ENCODE measurements at places on chromosomes 7 and 10.
A peak's percentile ranks its signal among the peaks of the same experiment; 100 is the strongest.

DNA sequence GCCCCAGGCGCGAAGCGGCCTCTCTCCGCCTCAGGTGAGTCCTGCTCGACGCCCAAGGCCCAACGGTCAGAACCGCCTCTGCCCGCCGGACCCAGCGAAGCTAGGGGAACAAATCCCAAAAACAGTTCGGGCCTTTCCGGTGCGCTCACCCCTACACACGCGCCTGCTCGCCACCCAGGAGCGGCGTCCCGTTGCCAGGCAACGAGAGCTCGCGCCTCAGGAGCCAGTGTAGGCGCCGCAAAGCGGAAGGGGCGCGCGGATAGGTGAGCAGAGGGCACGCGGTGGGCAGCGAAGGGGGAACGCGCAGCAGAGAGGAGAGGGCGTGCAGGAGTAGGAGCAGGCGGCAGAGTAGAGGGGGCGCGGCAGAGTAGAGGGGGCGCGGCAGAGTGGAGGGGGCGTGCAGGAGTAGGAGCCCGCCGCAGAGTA lies at the start of the genes DYDC1 and DYDC2:
DYDC1 (minus strand) TSS at position 193 of the 426 bp plus-strand sequence. CDS start 4,154 bp downstream, outside the sequence.
DYDC2 (plus strand) TSS at position 219 of the 426 bp plus-strand sequence. CDS start 5,663 bp downstream, outside the sequence.
- peak; percentile 52 for DNase-seq

DNA sequence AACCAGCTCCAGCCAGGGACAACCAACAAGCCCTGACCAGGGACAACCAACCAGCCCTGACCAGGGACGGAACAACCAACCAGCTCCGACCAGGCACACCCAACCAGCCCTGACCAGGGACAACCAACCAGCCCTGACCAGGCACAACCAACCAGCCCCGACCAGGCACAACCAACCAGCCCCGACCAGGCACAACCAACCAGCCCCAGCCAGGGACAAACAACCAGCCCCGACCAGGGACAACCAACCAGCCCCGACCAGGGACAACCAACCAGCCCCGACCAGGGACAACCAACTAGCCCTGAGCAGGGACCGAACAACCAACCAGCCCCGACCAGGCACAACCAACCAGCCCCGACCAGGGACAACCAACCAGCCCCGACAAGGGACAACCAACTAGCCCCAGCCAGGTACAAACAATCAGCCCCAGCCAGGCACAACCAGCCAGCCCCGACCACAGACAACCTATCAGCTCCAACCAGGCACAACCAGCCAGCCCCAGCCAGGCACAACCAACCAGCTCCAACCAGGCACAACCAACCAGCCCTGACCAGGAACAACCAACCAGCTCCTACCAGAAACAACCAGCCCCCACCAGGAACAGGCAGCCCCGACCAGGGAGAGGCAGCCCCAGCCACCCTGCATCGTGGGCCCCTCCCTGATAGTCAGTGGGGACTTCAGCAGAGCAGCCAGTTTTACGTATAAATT lies 56.4 kb downstream of the PROSER2 start:
- DNase-seq = no peak

DNA sequence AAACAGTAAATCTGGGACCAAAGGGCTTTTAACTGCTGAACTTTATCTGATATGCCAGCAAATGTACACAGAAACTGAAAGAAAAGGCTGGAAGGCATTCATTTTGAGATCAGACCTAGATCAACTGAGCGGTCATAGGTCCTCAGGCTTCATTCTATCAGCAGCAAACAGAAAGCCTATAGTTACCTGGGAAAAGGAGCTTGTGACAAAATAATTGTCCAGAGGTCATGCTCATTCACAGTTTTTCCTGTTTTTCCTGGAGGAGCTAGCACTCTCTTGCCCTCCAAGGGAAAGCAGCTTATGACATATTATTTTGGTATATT lies 320.2 kb downstream of the AHR start:
- no peak for DNase-seq

- no peak for DNase-seq
Observed at GRCh38 chr7:4099651-4100050, 582.4 kb upstream of the FOXK1 start.

- DNase-seq = no peak
Observed at GRCh38 chr7:134948736-134949135, 37.6 kb upstream of the AGBL3 start.

GRCh38 chr7:47685712-47686376 lies 103.9 kb upstream of the TNS3 start:
- no peak for DNase-seq

- no peak for DNase-seq
Observed at GRCh38 chr7:43767311-43767710, 8.8 kb downstream of the BLVRA start.

DNA sequence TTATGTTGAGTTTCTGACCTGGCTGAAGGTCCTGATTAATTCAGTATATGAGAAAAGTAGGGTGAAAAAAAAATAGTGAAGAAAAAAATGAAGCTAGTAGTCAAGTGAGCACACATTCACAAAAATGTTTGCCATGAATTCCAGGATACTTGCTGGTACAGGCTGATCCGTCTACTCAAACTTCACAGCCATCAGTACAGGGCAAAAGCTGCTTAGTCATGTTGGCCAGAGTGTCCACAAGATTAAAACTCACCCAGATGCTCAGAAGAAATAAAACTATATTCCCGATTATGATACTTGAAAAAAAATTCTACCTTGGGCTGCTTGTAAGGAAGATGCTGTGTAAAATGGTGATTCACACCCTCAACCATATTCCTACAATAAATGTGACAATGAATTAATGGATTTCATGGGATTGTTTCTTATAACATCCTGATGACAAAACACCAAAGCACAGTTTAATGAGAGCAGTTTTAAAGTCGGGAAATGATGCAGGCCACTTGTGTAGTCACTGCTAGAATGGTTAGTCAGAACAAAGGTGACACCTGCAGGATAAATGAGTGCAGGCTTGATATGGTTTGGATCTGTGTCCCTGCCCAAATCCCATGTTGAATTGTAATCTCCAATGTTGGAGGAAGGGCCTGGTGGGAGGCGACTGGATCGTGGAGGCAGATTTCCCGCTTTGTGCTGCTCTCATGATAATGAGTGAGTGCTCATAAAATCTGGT lies 49.2 kb upstream of the ANKRD1 start:
- DNase-seq = no peak

DNA sequence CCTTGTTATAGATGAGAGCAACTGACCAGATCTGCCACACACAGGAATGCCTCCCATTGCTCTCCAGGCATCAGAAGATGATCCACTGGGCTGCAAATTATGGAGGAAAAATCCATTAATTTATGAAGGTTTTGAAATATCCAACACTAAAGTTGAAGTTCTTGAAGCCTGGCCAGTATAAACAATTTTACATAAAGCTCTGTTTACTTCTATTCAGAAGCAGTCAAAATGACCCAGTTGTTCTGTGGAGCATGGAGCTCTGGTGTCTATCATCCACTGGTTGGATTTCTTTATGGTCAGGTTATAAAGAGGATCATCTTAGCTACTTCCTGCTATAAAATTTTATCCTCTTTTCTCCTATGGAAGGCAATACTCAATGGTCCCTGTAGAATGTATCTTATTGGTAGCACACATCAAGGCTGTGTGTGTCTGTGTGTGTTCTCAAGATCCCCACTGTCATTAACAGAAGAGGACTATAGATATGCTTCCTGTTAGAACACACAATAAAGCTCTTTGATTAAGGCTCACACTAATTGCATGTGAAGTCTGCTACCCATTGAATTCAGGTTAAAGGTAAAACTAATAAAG lies 747.4 kb downstream of the SUGCT start:
- no peak for DNase-seq

DNA sequence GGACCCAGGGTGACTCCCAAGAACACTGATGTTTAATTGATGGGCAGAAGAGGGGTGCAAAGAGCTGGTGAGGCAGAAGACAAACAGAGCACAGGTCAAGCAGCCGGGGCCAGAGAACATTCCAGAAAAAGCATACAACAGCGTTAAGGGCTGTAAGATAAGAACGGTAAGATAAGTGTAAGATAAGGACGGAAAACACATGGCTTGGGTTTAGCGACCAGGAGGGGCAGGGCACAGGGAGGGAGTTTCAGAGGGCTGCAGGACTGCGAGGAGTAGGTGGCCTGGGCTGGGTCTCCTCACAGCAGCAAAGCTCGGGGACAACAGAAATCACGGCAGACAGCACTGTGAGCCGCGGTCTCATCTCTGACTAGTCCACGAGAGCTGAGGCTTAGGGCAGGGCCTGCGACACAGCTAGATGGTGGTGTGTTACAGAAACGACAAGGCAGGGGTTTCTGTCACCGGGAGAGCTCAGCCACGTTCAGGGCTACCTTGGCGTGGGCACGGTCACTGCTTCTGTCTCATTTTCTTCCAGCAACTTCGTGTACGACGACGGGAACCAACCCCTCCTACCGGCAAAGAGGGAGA lies 24.6 kb downstream of the BRI3 start:
- no peak for DNase-seq

DNA sequence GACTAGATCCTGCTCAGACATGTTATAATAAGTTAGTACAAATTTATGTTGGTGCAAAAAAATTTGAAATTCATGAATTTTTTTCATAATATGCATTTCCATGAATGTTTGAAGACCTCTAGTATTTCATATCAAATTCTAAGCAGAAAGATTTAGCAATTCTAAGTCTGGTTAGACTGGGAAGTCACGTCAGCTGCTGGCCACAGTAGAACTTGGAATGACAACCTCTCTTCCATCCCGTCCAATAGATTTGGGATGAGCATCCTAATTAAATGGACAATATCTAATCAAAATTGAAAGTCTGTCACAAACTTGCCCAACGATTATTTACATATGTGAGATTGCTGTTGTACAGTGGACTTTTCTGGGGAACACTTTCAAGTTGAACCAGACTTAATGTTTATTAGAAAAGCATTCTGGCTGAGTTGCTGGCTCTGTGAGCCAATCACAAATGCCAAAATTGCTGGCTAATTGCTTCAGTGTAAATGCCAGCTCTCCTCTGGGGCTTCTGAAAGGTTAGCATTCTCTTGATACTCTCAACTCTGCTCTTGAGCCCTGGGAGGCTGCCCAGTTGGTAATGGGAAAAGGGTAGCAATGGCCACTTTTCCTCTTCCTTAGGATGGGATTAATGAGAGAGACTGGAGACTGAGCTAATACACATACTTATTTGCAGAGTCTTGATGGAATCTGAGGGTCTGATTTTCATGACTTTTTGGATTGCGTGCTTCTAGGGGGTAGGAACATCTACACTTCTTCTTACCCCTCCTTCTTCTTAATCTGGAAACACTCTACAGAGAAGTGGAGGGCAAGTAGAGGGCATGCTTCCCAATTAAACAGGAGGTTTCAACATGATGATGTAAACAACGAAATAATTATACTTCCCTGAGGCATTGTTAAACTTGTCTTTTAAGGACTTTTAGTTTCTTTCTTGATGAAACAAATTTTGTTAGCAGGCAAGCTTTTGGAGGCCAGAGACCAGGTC lies 253.5 kb downstream of the BAMBI start:
- no peak for DNase-seq

DNA sequence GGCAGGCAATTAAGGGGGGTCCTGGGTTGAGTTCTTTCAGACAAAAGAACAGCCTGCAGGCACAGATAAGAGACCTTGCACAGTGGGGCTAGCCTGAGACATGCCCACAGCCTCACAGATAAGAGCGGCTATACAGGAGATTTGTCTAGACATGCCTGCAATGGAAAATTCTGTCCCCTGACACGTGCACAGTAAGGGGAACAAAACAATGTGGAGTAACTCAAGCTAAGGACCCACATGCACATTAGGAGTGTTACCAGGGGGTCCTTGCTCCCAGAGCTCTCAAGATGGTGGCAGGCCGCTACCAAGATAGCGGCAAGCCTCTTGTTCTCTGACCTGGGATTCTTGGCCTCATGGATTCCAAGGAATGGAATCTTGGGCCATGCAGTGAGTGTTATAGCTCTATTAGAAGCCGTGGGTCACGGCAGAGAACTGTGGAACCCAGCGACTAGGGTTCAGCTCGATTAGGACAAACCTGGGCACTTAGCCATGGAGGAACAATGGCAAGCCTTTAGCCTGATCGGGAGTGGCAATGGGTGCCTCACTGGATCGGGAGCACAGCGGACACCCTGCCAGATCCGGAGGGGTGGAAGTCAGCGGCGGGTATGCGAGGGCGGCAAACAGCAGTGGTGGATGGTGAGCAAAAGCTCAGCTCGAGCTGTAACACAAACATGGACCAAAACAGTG lies 196.9 kb downstream of the CCSER2 start:
- no peak for DNase-seq

- DNase-seq = no peak
Observed at GRCh38 chr7:110871856-110872255, 219.1 kb upstream of the LRRN3 start.

GRCh38 chr7:171912-172515 lies 20.4 kb upstream of the FAM20C start:
- no peak for DNase-seq

DNA sequence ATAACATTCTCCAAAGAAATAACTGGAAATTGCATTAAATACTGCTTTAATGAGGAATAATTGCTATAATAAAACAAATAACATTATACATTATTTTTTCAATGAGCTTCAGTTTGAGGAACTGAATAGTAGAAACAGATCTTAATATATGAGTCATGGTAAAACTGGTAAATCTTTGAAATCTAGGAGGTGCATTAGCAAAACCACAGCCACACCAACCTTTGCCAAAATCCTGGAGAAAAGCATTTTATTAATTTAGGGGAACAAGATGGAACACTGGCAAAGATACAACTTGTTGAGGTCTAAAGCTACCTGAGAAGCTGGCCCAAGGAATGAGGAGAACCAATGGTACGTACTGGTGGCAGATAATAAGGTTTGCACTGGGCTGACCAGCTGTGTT lies 5.4 kb upstream of the ASL start:
- no peak for DNase-seq

- DNase-seq = no peak
Observed at GRCh38 chr10:77587416-77587790, 50.2 kb downstream of the KCNMA1 start.

- no peak for DNase-seq
Observed at GRCh38 chr10:75736889-75737579, 305.6 kb downstream of the LRMDA start.

GRCh38 chr7:27199849-27200760 lies at the start of gene HOXA13:
Gene HOXA13 (minus strand): TSS chr7:27200091. CDS start chr7:27200077, 14 bp downstream.
- no peak for DNase-seq

- DNase-seq = no peak
Observed at GRCh38 chr10:122290334-122290733, 19.2 kb downstream of the BTBD16 start.

- no peak for DNase-seq
Observed at GRCh38 chr10:121414366-121415062, 183.7 kb downstream of the FGFR2 start.

- no peak for DNase-seq
Observed at GRCh38 chr10:82888809-82889455, 1013.9 kb downstream of the NRG3 start.

DNA sequence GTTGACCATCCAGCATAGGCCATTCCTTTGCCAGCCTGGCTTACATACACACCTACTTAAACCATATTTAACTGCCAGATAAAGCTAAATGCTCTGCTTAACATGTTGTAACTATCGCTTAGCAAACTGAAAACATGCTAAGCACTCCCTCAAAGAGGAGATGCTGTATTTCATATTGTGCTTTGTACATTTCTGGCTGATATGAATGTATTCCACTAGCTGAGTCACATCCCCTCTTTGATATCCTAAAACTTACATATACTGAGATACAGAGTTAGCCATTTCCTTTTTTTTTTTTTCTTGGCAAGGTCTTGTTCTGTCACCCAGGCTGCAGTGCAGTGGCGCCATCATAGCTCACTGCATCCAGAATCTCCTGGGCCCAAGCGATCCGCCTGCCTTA lies 99.4 kb downstream of the TPST1 start:
- no peak for DNase-seq
